ENCODE measurements at places on chromosomes 4 and X.

GRCh38 chr4:107837776-107838618, 13.3 kb downstream of the SGMS2 start:
- no peak for DNase-seq

GRCh38 chrX:1182211-1182610, 30.2 kb downstream of the CRLF2 start:
- DNase-seq: no peak

DNA sequence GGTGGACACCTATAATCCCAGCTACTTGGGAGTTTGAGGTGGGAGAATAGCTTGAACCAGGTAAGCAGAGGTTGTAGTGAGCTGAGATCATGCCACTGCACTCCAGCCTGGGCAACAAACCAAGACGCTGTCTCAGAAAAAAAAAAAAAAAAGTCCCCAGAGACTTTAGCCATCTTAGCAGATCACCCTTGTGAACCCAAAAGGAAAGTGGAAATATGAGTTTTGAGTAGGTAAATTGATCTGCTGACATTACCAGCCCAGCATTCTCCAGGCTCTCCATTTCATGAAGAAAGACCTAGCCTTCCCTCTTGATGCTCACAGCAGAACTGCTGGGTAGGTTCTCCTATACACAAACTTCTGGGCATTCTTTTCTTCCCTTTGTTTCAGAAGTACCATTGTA, 24.5 kb upstream of the HNRNPD start:
- DNase-seq: no peak

GRCh38 chrX:11579636-11580600, 85.8 kb downstream of the ARHGAP6 start:
- DNase-seq: no peak

- no peak for DNase-seq
Measured at GRCh38 chrX:776061-776460, 145.5 kb downstream of the SHOX start.

- no peak for DNase-seq
Measured at GRCh38 chr4:57443308-57443707, 333.1 kb upstream of the IGFBP7 start.

GRCh38 chr4:135197641-135198040, 996.1 kb upstream of the PABPC4L start:
- DNase-seq: no peak

GRCh38 chrX:71533851-71534561, 1.1 kb downstream of the OGT start:
- DNase-seq: peak; percentile 36

- no peak for DNase-seq
Measured at GRCh38 chr4:2320152-2320551, 58.2 kb upstream of the MXD4 start.

DNA sequence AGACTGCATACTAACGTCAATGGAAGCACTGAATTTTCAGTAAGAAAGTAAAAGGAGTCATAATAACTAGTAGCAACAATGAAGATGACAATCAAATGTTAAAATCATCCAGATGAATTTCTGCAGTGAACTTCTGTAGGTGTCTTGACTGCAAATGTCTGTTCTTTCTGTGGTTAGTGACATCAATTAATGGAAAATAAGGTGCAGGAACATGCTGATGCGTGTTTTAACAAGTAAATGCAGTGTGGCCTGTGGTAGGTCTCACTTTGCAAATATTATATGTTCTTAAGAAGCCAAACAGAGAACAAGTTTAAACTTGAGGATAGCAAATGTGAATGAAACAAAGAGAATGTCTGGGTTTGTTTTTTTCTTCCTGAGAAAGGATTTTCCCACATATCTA, 2.6 kb upstream of the DTHD1 start:
- DNase-seq: no peak

GRCh38 chr4:168679819-168680218, 183.0 kb downstream of the PALLD start:
- no peak for DNase-seq

GRCh38 chr4:4333265-4333706, 43.2 kb downstream of the ZBTB49 start:
- DNase-seq: no peak

DNA sequence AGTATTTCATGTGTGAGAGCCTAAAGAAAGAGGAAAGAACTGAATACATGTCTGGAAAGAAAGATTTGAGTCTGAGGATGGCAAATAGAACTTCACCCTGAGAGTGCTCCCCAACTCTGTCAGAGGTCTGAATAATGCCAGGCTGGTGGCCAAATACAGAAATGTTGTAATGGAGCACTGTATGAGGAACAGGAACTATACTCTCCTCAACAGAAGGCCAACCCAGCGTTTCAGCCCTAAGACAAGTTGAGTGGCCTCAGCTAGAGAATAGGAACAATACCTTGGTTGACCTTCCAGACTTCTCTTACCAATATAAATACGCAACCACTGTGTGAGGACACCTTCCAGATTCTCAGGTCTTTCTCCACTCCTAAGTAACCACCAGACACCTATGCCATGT, 94.5 kb upstream of the STIM2 start:
- DNase-seq: no peak

- no peak for DNase-seq
Measured at GRCh38 chr4:54120518-54120917, 20.6 kb downstream of the GSX2 start.

All from activated naive CD4-positive, alpha-beta T cell (primary cell).